ENCODE measurements at places on chromosomes 4 and X. TPM values are rescaled to one million over a fixed set of nuclear protein-coding genes. Genes with fewer than 3 reads are reported as not detected.

The CFP gene
- under 0.01 TPM for total RNA-seq

The NEIL3 gene
- 1.4 TPM for total RNA-seq

The SPIN2A gene
- total RNA-seq, result under 0.01 TPM

The REELD1 gene
- total RNA-seq, result 0.36 TPM

The VCX2 gene
- total RNA-seq, result not detected

The RHOXF1 gene
- not detected for total RNA-seq

The TAF7L gene
- under 0.01 TPM for total RNA-seq

The DACH2 gene
- not detected for total RNA-seq

The ATP8A1 gene
- total RNA-seq, result 1.9 TPM

The KLKB1 gene
- total RNA-seq, result not detected

The TRIML2 gene
- total RNA-seq, result under 0.01 TPM

The SMARCA1 gene
- 27.0 TPM for total RNA-seq

The SSX2B gene
- total RNA-seq, result not detected

The SOD3 gene
- total RNA-seq, result not detected

The SLC10A6 gene
- 41.0 TPM for total RNA-seq

The WAS gene
- under 0.01 TPM for total RNA-seq

The KLHL4 gene
- total RNA-seq, result 0.64 TPM

The FAT4 gene
- 1.4 TPM for total RNA-seq

The TRIM61 gene
- 0.64 TPM for total RNA-seq

The CNOT6L gene
- 20.5 TPM for total RNA-seq

The P2RY4 gene
- total RNA-seq, result not detected

The CXCL3 gene
- total RNA-seq, result 3.3 TPM

The AMTN gene
- total RNA-seq, result 1.3 TPM

The H2BW2 gene
- total RNA-seq, result not detected

The EPGN gene
- total RNA-seq, result 116 TPM
